Right atrium auricular region (tissue), 2 donors: ENCODE measurements at places on chromosomes 2 and 18. TPM values are rescaled to one million over a fixed set of nuclear protein-coding genes. Genes with fewer than 3 reads are reported as not detected.

The D2HGDH gene
- 11.7 TPM for total RNA-seq

The ERBB4 gene
- 22.4 TPM for total RNA-seq

The DPP4 gene
- 4.5 TPM for total RNA-seq

The RNF125 gene
- total RNA-seq = 1.7 TPM

The MAP2 gene
- total RNA-seq = 6.5 TPM

The IL1RL1 gene
- total RNA-seq = 4.8 TPM

The DSC3 gene
- total RNA-seq = 3.1 TPM

The SELENOI gene
- total RNA-seq = 7.6 TPM

The NPPC gene
- 1.1 TPM for total RNA-seq

The TMEM169 gene
- 0.94 TPM for total RNA-seq

The ICOS gene
- total RNA-seq = not detected

The AGXT gene
- total RNA-seq = not detected

The CREG2 gene
- total RNA-seq = not detected

The OR6B2 gene
- not detected for total RNA-seq

The COL4A4 gene
- 3.8 TPM for total RNA-seq

The FAM210A gene
- total RNA-seq = 40.8 TPM

The EFEMP1 gene
- 246 TPM for total RNA-seq

The PROC gene
- total RNA-seq = not detected

The EDAR gene
- total RNA-seq = not detected

The ALPP gene
- not detected for total RNA-seq

The CIB4 gene
- not detected for total RNA-seq

The TMEM237 gene
- total RNA-seq = 15.8 TPM

The SKA1 gene
- total RNA-seq = not detected

The NEB gene
- total RNA-seq = 61.1 TPM

The CD302 gene
- 28.7 TPM for total RNA-seq
